ENCODE measurements at places on chromosomes 2 and 18. TPM values are rescaled to one million over a fixed set of nuclear protein-coding genes. Genes with fewer than 3 reads are reported as not detected.
A peak's percentile ranks its signal among the peaks of the same experiment; 100 is the strongest.

Gene HTR2B
- not detected for total RNA-seq

Gene GPC1
- total RNA-seq: 1.1 TPM

GRCh38 chr2:111208639-111209038 lies 87.9 kb downstream of the BCL2L11 start:
- H3K4me1 ChIP-seq: no peaks in the 10 kb centered on the region
- DNase-seq: no peak
- no peaks in the 10 kb centered on the region for H3K27me3 ChIP-seq

DNA sequence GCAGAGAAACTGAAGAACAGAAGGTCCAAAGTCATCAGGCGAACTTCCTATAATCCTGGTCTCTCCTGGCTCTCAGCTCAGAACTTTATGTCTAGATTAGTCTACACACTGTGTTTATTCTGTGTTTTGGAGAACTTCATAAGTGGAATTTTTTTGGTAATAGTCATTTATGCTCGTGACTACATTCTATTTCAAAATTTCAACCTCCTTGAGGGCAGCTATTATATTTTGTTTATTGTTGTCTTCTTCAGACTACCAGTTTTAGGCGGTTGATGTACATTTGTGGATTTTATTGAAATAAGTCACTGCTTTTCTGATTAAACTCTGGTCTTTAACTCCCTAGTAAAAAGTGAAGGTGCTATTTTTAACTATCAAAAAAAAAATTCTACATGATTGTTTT lies 816.6 kb downstream of the SATB2 start:
- H3K36me3 ChIP-seq: no peaks in the 10 kb centered on the region
- H3K27me3 ChIP-seq: no peaks in the 10 kb centered on the region
- no peaks in the 10 kb centered on the region for H3K4me1 ChIP-seq
- no peak for DNase-seq

DNA sequence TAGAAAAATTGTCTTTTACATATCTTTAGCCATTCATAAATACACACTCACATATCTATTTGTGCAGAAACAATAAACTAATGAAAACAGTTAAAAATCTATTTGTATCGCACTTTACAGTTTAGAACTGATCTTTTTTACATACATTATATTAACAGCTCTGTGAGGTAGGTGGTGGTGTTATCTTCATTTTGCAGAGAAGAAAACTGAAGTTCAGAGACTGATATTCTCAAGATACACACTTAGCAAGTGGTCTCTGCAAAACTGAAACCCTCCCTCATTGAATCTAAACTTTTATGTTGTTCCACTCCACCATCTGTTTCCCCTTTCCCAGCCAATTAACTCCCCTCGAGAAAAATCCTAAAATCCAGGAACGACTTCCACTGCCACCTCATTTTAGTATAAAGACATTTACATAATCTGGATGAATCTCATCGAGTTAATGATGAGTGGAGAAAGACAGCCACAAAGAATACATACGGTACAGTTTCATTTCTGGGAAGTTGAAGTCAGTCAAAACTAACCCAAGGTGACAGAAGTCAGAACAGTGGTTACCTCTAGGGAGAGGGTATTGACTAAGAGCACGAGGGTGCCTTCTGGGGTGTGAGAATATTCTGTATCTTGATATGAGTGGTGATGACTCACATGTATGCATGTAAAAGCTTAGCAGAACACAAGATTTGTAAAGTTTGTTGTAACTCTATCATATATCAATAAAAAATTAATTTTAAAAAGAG lies 524.2 kb upstream of the TCF4 start:
- no peaks in the 10 kb centered on the region for H3K36me3 ChIP-seq
- H3K4me3 ChIP-seq: no peak overlapping the region
- H3K27me3 ChIP-seq: no peaks in the 10 kb centered on the region
- H3K27ac ChIP-seq: no peak overlapping the region
- DNase-seq: no peak

Gene LYPD1
- total RNA-seq: not detected

Gene FSHR
- not detected for total RNA-seq

Gene GCG
- total RNA-seq: not detected

GRCh38 chr2:151388011-151388410 lies 21.7 kb upstream of the RIF1 start:
- no peak for DNase-seq
- no peaks in the 10 kb centered on the region for H3K4me1 ChIP-seq
- H3K27ac ChIP-seq: no peak overlapping the region
- no peak overlapping the region for H3K4me3 ChIP-seq
- no peaks in the 10 kb centered on the region for H3K36me3 ChIP-seq
- H3K27me3 ChIP-seq: no peaks in the 10 kb centered on the region

Gene REEP1
- total RNA-seq: not detected

GRCh38 chr2:21787941-21788340 lies 664.2 kb downstream of the TDRD15 start:
- no peaks in the 10 kb centered on the region for H3K4me1 ChIP-seq
- no peak overlapping the region for H3K27ac ChIP-seq
- no peak overlapping the region for H3K4me3 ChIP-seq
- no peaks in the 10 kb centered on the region for H3K36me3 ChIP-seq

GRCh38 chr2:178327516-178327915 lies 123.5 kb downstream of the PRKRA start:
- H3K36me3 ChIP-seq: no peaks in the 10 kb centered on the region
- no peak overlapping the region for H3K27ac ChIP-seq
- DNase-seq: no peak
- no peak overlapping the region for H3K4me3 ChIP-seq
- peaks cover 5% of the 10 kb centered on the region for H3K27me3 ChIP-seq

DNA sequence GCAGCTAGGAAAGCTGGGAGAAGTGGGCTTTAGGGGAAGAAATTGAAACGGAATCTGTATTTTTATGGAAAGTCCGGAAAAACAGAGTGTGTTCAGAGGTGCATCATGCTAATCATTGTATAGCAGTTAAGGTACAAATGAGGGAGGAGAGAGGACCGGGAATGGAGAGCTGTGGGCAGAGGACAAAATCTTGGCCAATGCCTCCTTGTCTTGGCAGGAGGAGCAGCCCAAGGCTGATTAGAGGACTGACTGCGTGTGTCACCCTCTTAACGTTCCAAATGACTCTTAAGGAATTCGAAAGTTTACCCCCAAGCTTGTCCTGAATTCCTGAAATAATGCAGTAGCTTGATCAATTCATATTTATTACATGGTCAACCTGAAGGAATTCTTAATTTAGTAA lies 81.0 kb downstream of the ZNF236 start:
- H3K4me3 ChIP-seq: no peak overlapping the region
- H3K27me3 ChIP-seq: no peaks in the 10 kb centered on the region
- no peak overlapping the region for H3K27ac ChIP-seq
- no peak for DNase-seq

GRCh38 chr18:7535436-7536205 lies 31.5 kb upstream of the PTPRM start:
- no peaks in the 10 kb centered on the region for H3K4me1 ChIP-seq
- no peaks in the 10 kb centered on the region for H3K36me3 ChIP-seq
- no peak for DNase-seq
- H3K27me3 ChIP-seq: no peaks in the 10 kb centered on the region
- H3K4me3 ChIP-seq: no peak overlapping the region

DNA sequence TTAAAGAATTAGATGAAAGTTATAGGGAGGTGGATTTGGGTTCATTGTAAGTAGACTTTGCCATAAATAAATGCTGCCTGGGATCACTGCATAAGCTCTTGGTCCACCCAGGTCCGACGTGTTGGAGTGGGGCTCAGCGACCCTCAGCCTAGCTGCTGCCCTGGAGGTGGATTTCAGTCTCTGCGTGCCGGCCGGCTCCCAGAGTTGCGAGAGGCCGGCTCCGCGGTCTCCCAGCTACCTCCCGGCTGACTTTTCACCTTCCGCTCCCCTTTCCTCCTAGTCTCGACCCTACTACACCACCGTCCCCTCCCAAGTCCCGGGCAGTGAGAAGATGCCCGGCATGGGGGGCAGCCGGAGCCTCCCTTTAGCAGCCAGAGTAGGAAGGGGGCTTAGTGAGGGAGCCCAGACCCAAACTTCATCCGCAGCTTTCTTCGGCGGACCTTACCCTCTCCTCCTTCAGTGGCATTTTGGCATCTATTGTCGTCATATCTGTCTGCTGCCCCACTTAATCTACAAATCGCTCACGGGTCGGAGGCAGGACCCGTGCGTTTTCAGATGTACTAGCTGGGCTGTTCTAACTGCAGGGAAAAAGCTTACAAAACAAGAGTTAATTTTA lies 8.1 kb downstream of the EMX1 start:
- no peak overlapping the region for H3K27ac ChIP-seq
- H3K4me3 ChIP-seq: no peak overlapping the region
- no peaks in the 10 kb centered on the region for H3K36me3 ChIP-seq
- DNase-seq: no peak
- H3K4me1 ChIP-seq: peaks cover 7% of the 10 kb centered on the region

DNA sequence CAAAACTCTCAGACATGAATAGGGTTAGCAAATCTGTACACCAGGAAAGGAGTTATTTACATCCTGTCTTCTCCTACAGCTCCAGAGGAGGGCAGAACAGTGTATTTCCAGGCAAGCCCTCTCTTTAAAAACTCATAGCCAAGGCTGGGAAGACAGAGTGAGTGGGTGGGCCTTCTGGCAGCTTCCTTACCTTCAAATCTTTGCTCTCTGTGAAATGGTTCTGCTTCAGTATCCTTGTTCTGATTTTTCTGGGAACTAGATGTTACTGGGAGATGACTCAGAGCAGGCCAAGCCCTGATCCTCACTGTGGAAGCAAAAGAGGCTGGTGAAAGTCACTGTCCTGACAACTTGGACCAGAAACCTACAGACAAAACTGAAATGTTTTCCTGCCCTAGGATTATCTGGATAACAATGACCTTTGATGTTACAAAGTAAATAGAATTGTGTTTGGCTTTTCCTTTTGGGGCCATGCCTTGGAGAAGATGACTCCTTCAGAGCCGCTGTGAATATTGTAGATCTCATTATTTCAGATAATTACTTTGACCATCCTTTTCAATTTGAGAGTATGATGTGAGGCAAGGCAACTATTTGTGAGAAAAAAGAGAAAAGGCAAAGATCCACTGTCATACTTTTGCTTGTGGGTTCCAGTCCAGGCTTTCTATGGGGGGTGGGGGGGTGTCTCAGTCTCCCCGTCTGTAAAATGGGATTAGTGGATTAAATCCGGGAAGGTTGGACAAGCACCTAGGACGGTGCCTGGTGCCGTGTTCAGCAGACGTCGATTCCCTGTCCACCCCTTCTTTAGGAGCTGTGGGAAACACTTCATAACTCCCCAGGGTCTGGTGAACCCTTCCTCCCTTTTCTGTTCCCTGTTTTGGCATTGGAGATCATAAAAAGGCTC lies 644 bp upstream of the QPCT start:
- DNase-seq: no peak
- no peaks in the 10 kb centered on the region for H3K27me3 ChIP-seq
- H3K36me3 ChIP-seq: no peaks in the 10 kb centered on the region
- H3K4me3 ChIP-seq: peak overlapping the region; percentile 27

GRCh38 chr2:168530982-168531622 lies 75.0 kb downstream of the CERS6 start:
- no peaks in the 10 kb centered on the region for H3K36me3 ChIP-seq
- H3K27ac ChIP-seq: no peak overlapping the region
- no peak overlapping the region for H3K4me3 ChIP-seq
- no peak for DNase-seq
- no peaks in the 10 kb centered on the region for H3K27me3 ChIP-seq
- H3K4me1 ChIP-seq: peaks cover 6% of the 10 kb centered on the region

- H3K27me3 ChIP-seq: no peaks in the 10 kb centered on the region
- no peaks in the 10 kb centered on the region for H3K36me3 ChIP-seq
- no peak overlapping the region for H3K4me3 ChIP-seq
- H3K27ac ChIP-seq: no peak overlapping the region
These were observed 61.0 kb downstream of the GRB14 start for GRCh38 chr2:164560181-164560792.

DNA sequence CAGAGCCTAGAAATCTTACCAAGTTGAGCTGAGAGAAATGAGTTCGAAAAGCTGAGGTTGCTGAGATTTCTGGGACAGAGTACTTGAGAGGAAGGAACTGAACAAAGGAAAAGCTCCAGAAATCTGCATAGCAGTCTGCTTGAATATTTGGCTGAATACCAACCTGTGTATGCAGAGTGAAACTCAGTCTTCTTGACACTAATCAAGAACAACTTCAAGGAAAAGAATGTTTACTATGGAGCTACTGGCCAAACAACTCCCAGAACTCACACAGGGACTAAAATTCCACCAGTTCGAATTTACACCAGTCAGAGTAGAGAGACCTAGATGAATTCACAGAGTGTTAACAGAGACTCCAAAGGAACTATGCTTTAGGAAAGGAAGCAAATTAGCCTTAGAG lies 66.5 kb downstream of the USP37 start:
- H3K4me3 ChIP-seq: no peak overlapping the region
- H3K27me3 ChIP-seq: no peaks in the 10 kb centered on the region
- H3K4me1 ChIP-seq: no peaks in the 10 kb centered on the region

GRCh38 chr2:38692636-38693318 lies 26.9 kb downstream of the GALM start:
- H3K27ac ChIP-seq: peak overlapping the region; percentile 22
- no peak for DNase-seq
- no peaks in the 10 kb centered on the region for H3K27me3 ChIP-seq
- peaks cover 90% of the 10 kb centered on the region for H3K4me1 ChIP-seq
- no peak overlapping the region for H3K4me3 ChIP-seq

- H3K27me3 ChIP-seq: no peaks in the 10 kb centered on the region
- no peak overlapping the region for H3K27ac ChIP-seq
- H3K4me3 ChIP-seq: no peak overlapping the region
- H3K36me3 ChIP-seq: no peaks in the 10 kb centered on the region
- H3K4me1 ChIP-seq: no peaks in the 10 kb centered on the region
- DNase-seq: no peak
These were observed 480.4 kb downstream of the TGIF1 start for GRCh38 chr18:3930126-3931012.

GRCh38 chr2:230589497-230590015 lies 123.1 kb upstream of the CAB39 start:
- no peaks in the 10 kb centered on the region for H3K27me3 ChIP-seq
- no peak overlapping the region for H3K4me3 ChIP-seq
- H3K36me3 ChIP-seq: no peaks in the 10 kb centered on the region
- peaks cover 21% of the 10 kb centered on the region for H3K4me1 ChIP-seq
- DNase-seq: no peak

- H3K27ac ChIP-seq: no peak overlapping the region
- no peaks in the 10 kb centered on the region for H3K4me1 ChIP-seq
- no peak overlapping the region for H3K4me3 ChIP-seq
- H3K36me3 ChIP-seq: no peaks in the 10 kb centered on the region
These were observed 175.9 kb upstream of the FN1 start for GRCh38 chr2:215611609-215612386.

GRCh38 chr2:165647409-165647808 lies 146.6 kb downstream of the GALNT3 start:
- no peaks in the 10 kb centered on the region for H3K36me3 ChIP-seq
- H3K4me3 ChIP-seq: no peak overlapping the region
- DNase-seq: no peak
- H3K27ac ChIP-seq: no peak overlapping the region
- no peaks in the 10 kb centered on the region for H3K27me3 ChIP-seq

- H3K27me3 ChIP-seq: no peaks in the 10 kb centered on the region
- no peaks in the 10 kb centered on the region for H3K4me1 ChIP-seq
- H3K36me3 ChIP-seq: no peaks in the 10 kb centered on the region
- DNase-seq: no peak
- H3K4me3 ChIP-seq: no peak overlapping the region
- H3K27ac ChIP-seq: no peak overlapping the region
These were observed 323.6 kb upstream of the HS6ST1 start for GRCh38 chr2:128642316-128642715.

GRCh38 chr2:168060986-168061750 lies 186.2 kb downstream of the STK39 start:
- no peak for DNase-seq
- H3K4me3 ChIP-seq: no peak overlapping the region
- H3K4me1 ChIP-seq: peaks cover 10% of the 10 kb centered on the region
- peaks cover 3% of the 10 kb centered on the region for H3K36me3 ChIP-seq
- no peaks in the 10 kb centered on the region for H3K27me3 ChIP-seq
- no peak overlapping the region for H3K27ac ChIP-seq

All from CD4-positive, alpha-beta memory T cell (primary cell).